Lung (tissue), 17 donors: ENCODE measurements at places on chromosomes 13 and 19.

DNA sequence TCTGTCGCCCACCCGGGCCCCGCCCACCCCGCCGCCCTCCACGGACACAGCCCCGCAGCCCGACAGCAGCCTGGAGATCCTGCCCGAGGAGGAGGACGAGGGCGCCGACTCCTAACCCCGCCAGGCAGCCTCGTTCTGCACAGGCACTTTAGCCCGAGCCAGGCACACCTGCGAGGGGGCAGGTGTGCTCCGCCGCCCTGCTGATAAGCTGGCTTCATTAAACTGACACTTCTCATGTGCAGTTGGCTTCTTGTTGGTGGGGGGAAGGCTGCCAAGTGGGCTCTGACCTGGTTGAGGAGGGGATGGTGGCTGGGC, 8.2 kb downstream of the IL4I1 start:
- DNase-seq = no peak

GRCh38 chr13:37211487-37211886, 106.0 kb upstream of the CSNK1A1L start:
- no peak for DNase-seq

DNA sequence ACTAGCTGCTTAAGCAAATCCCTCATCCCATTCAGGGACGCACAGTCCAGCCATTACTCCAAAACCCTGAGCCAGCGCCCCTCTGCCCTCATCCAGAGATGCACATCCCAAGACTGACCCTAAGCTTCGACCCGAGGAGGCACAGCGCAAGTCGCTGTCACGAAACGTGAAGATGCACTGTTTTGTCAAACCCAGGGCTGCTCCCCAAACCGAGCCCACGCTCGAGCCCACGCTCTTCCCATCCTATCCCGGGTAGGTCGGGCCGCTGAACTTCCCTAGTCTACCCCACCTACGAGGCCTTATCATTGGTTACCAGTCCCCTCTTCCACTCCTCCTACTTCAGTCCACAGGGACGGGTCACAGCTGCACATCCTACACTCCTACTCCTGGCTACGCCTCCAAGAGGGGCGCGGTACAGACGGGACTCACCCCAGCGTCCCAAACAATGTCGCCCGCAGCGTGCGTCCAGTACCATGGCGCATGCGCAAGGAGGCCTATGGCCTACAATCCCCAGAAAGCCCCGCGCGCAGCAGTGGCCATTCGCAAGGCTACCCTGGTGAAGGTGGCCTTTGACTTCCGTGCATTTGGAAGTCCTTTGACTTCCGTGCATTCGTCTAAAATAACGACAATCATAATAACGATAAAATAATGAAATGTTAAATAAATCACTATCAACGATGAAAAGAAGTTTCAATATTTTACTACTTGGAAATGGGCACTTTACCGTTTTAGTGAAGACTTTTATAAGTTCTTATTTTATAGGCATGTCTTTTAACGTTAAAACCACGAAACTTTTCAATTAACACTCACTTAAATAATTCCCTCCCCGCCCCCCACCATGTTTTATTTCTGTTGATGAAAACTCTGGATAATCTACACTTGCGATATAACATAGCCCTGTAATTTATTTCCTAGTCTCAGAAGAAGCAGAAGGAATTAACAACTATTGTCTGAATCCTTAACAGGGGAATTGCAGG, at the start of gene ZNF285:
Gene ZNF285 (minus strand): TSS at position 470 of the 977 bp plus-strand sequence. CDS start 4,395 bp downstream, outside the sequence.
- peak; percentile 97 for DNase-seq

DNA sequence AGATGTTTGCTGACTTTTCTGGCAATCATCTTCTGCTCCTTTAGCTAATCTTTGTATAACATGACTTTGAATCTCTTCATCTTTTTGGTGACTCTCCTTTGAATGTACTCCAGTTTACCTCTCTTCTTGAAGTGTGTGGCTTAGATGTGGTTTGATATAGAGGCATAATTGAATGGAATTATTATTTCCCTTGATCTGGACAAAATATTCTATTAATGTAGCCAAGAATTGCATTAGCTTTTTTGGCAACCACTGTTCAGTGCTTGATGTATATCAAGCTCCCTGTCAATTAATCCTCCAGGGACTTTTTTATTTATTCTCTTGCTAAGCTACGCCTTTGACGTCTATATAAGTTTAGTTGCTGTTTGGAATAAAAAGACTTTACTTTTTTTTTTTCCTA, 490.8 kb downstream of the PCDH20 start:
- DNase-seq = no peak

DNA sequence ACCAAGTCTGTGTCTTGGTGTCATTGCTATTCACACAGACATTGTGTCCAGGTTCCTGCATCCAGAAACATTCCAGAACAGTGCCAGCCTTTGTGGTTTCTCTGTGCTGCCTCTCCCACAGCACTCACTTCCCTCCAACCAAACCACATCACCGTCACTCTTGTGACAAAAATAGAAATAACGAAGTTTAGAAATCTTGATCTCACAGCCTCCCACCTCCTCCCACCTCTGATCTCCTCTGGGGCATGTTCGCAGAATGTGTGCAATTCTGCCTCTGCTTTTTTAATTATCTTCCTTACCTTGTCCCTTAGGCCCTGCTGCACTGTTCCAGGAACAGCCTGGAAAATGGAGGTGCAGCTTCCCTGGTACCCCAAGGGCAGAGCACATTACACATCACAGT, 8.7 kb upstream of the SERPINE3 start:
- DNase-seq = no peak

DNA sequence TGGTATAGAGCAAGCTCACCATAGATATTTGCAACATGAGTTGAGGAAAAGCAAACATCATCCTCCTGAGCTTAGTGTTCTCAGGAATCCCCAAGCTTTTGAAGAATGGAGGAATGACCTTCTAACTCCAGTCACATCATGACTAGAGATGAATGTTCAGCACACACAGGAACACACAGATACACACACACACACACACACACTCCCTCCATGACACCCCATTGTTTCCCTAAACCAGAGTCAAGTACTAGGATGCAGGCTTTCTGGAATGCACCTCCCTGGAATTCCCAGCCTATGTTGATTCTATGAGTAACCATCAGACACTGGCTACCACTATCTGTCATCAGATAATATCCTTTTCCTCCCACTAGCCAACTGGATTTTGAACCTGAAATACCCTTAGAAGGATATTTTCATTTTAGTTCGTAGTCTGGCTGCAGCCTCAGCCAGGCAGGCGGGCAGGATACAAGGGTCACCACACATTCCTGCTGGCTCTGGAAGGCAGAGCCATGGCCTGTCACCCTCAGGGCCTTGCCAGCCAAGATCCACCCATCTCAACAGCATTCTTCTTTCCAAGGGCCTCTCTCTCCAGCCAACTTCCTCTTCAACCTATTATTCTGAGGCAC, 162.4 kb downstream of the FOXO1 start:
- DNase-seq = no peak

DNA sequence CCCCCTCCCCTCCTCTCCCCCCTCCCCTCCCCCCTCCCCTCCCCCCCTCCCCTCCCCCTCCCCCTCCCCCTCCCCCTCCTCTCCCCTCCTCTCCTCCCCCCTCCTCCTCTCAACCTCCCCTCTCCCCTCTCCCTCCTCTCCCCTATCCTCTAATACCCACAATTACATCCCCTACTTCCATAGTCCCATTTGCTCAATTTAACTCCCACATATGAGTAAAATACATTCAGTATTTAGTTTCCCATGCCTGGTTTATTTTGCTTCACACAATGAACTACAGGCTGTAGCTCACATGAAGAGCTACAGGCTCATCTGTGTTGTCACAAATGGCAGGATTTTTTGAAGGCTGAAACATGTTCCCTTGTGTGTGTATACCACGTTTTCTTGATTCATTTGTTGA, 6.9 kb downstream of the NLRP5 start:
- DNase-seq = no peak

GRCh38 chr13:24040835-24041234, 119.7 kb upstream of the SPATA13 start:
- DNase-seq = no peak

GRCh38 chr13:98495627-98496478, 81.1 kb downstream of the STK24 start:
- peak; percentile 71 for DNase-seq

- no peak for DNase-seq
Observed at GRCh38 chr13:109281903-109282635, 504.3 kb downstream of the IRS2 start.

DNA sequence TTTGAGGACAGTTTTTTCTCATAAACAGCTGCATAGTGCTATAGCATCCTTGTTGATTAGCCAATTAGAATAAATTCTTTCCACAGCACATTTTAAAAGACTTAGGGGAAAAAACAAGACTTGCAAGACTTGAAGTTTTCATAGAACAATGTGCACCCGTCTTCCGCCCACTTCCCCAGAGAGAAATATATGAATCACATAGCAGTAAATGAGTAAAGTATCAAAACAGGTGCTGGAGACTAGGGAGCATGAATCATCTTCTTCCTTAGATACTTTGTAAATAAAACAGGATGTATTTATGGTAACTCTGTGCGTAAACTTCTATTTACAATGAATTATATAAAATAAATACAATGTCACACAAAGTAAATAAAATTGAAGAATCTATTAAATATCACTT, 75.1 kb downstream of the COL4A2 start:
- no peak for DNase-seq
